ENCODE measurements at places on chromosomes 1 and 21. TPM values are rescaled to one million over a fixed set of nuclear protein-coding genes. Genes with fewer than 3 reads are reported as not detected.

LPGAT1 gene
- 50.7 TPM for total RNA-seq

REN gene
- not detected for total RNA-seq

FCN3 gene
- not detected for total RNA-seq

LIN9 gene
- 2.2 TPM for total RNA-seq

FABP3 gene
- total RNA-seq = 51.8 TPM

GBP7 gene
- total RNA-seq = not detected

NID1 gene
- 99.1 TPM for total RNA-seq

TAS1R1 gene
- total RNA-seq = not detected

GUCA2B gene
- total RNA-seq = not detected

WDR64 gene
- not detected for total RNA-seq

CD164L2 gene
- total RNA-seq = not detected

TP73 gene
- total RNA-seq = 0.58 TPM

ARMH1 gene
- 1.7 TPM for total RNA-seq

C1orf87 gene
- total RNA-seq = 0.65 TPM
